ENCODE measurements at places on chromosomes 3 and 15.
A peak's percentile ranks its signal among the peaks of the same experiment; 100 is the strongest.

DNA sequence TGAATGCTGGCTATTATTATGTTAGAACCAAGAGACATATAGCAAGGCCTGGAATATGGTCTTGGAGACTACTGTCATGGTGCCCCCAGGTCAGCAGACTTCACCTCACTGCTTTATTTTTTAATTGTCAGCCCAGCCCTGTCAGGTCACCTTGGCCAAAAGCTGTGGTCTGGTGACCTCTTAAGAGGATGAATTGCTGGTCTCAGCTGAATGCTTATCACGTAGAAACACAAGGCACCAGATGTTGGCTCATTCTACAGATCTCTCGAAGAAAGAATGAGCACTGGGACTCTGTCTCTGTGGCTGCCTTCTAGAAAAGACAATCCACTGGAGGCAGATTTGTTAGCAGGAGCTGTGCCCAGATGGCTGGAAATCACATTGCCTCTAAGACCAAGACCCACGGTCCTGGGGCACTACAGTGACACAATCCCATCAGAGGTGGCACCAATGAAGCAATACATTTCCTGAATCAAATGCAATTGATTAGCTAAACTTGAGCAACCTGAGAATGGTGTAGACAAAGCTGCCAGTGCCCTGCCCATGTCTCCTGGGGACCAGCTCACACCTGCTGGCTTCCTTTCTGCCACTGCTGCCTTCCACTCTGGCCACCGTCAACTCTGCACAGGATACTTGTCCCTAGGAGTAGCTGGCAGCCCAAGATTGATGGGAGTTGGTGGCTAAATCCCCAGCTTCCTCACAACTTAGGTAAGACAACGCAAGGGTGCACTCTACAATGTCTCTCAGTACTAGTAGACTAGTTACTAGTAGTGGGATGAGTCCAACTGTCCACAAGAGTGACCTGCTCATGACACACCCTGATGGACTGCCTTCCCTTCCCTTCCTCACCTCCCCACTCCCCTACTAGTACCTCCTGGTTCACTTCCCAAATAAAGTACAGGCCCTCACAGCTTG is 384.9 kb upstream of the PROK2 start:
- no peak for DNase-seq

DNA sequence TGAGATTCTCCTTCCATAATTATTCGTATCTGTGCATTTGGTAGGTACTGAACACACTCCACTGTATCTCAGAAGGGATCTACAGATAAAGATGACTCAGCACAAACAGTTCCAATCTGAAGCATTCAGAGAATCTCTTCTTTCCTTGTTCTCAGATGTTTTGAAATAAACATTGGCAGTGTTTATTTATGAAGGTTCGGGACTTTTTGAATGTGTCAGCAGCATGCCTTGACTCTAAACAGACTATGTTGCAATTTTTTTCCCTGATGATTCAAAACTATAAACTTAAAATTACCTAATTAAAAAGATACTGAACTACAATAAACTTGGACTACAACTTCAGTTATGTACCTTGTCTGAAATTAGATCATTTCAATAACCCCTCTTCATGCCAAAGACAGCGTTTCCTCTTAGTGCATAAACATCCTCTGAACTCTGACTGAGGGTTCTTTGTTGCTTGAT is 612.9 kb upstream of the TBL1XR1 start:
- DNase-seq: no peak

- no peak for DNase-seq
These were observed 71.1 kb downstream of the CDAN1 start for GRCh38 chr15:42665827-42666226.

GRCh38 chr3:172280406-172281051 is 167.7 kb downstream of the GHSR start:
- peak; percentile 23 for DNase-seq

DNA sequence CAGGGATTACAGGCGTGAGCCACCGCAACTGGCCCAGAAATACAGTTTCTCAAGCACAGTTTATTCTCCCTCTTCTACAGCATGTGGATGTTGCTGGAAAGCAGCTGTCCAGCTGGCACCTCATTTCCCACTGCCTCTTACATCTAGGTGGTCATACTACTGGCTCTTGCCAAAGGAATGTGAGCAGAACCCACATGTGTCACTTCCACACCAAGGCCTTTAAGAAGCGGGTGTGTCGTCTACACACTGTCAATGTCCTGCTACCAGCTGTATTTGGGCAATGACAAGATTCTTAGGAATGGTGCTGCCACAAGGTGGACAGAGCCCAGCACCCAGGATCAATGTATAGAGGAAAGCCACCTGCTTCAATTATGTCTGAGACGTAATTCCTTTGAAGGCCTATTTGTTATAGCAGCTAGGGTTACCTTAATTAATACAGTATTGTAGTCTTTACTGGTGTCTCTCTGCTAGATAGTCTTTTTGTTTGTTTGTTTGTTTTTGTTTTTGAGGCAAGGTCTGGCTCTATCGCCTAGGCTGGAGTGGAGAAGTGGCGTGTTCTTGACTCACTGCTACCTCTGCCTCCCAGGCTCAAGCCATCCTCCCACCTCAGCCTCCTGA is 15.1 kb upstream of the RAB7A start:
- DNase-seq: no peak

DNA sequence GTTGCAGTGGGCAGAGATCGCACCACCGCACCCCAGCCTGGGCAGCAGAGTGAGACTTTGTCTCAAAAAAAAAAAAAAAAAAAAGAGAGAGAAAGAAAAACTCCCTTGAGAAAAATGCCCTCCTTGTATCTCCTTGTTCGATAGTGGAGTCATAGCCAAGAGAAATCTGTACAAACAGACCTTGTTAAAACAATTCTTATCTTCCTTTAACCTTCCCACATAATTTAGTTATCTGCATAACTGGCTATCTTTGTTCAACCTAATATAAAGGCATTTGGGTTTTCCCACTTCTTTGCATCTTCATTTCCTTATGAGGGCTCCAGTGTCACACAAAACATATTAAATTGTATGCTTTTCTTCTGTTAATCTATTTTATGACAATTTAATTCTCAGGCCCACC is 65.1 kb upstream of the ATP11B start:
- no peak for DNase-seq

DNA sequence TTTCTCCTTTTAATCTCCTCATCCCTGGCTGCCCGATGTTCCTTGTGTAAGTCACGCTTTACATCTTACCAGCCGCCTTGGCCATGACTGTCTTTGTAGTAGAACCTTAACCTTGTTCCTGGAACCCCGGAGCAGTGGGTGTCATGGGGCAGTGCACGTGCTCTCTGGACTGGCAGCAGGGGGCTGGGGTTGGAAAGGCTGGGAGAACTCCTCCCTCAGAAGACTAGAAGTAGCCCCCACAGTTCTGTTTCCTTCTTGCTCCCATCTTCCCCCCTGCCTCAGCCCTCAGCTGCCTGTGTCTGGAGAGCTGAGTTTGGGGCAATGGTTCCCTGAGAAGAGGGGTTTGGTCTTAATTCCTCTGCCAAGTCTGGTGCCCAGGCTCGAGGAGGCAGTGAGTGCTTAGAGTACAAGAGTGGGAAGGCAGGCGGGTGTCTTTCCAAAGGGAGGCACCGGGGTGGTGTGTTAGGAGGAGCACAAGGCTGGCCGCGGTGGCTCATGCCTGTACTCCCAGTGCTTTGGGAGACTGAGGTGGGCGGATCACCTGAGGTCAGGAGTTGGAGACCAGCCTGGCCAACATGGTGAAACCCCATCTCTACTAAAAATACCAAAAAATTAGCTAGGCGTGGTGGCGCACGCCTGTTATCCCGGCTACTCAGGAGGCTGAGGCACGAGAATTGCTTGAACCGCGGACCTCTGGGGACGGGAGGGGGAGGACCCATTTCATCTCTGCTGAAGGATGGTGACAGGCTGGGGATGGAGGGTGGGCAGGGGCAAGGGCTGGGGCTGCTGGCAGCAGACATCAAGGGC is 100.4 kb downstream of the VGLL4 start:
- DNase-seq: no peak

GRCh38 chr3:128537091-128537703 is 44.2 kb upstream of the GATA2 start:
- DNase-seq: no peak

DNA sequence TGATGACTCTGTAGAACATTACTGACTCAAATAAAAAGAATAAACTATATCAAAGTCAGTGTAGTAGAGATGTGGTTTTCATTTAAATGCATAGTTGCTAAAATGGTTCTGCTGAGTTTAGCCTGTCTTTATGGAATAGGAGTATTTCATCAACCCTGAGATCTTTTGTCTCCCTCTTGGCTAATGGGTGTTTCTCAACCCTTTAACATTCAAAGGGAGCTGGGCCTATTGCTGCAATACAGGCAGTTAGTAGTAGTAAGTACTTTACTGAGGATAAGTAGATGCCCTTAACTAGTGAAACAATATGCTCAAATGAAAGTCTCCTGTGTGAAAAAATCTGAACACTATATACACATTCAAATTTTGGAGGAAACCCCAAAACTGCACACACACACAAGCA is 184.7 kb upstream of the TTC14 start:
- no peak for DNase-seq

DNA sequence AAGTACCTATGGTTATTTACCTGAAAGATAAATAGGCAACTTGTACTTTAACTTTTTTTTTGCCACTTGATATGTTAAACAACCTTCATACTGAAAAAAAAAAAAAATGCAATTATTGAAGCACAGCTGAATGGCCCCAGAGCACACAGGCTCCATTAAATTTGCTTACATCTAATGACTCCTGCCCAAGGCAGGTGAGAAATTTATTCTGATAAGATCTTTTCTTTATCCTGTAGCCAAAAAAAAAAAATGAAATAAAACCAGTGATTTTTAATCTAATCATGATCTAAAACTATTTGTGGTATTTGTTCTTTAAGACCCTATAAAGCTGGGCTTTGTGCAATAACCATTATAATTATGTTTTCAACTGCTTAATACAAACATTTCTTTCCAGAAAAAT is 115.7 kb downstream of the DPH6 start:
- DNase-seq: no peak

DNA sequence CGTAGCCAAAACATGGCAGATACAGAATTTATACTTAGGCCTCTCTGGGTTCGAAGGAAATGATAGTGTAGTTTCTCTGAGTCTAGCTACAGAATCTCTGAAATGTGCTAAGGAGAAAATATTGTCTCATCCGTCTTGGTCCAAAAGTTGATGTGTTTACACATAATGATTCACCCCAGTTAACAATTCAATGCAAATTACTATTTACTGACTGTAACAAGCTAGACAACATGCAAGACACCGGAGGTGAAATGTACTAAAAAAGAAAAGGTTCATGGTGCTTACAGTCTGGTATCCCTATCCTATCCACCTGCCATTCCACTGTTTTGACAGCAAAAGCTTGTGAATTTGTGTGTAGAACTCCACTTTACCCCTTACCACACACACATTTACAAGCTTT is 146.8 kb downstream of the SUCLG2 start:
- no peak for DNase-seq

DNA sequence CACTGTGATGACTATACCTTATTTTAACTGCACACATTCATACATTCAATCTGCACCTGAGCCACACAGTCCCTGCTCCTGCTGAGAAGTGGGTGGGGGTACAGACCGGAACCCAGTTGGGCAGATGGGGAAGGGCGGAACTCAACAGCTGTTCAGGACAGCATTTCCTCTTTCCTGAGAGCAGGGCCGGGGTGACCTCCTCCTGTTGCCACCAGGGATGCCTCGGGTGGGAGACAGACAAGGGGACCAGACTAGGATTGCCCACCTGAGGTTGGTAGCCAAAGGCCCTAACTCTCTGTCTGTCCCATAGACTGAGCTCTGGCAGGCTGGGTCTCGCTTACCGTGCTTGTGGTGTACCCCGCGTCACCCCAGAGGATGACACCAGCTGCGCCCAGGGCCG is 3.9 kb downstream of the HYAL2 start:
- no peak for DNase-seq

GRCh38 chr3:143442814-143443447 is 323.4 kb downstream of the CHST2 start:
- DNase-seq: no peak

GRCh38 chr15:68369931-68370767 is 61.8 kb downstream of the ITGA11 start:
- DNase-seq: no peak
